ENCODE measurements at places on chromosomes 6 and 20.

DNA sequence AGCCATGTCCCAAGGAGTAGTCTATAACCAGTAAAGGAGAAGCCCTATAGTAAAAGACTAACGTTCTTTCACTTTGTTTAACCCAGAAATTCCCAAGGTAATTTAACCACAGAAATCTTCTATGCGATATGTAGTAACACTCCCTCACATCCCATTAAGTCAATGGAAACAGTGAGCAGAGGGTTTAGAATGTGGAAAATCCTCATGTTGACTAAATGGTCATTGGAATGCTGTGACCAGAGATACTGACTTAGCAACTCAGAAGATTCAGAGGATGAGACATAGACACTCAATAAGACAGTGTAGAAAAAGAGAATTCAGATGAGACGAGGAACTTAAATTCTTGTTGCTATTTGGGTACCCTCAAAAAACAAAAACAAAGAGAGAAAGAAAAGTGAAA is 562.2 kb upstream of the NOX3 start:
- no peak for DNase-seq

- no peak for DNase-seq
These were observed 92.6 kb upstream of the AGPAT4 start for GRCh38 chr6:161366301-161366923.

- DNase-seq = no peak
These were observed 14.7 kb downstream of the KCNQ2 start for GRCh38 chr20:63457737-63458136.

- no peak for DNase-seq
These were observed 547.2 kb downstream of the CDH26 start for GRCh38 chr20:60505423-60505822.

- DNase-seq = peak; percentile 52
These were observed 17.5 kb upstream of the FAM110A start for GRCh38 chr20:815914-816606.
